ENCODE measurements at places on chromosomes 13 and 19. TPM values are rescaled to one million over a fixed set of nuclear protein-coding genes. Genes with fewer than 3 reads are reported as not detected.

The PROZ gene
- total RNA-seq, result not detected

The WASF3 gene
- 46.4 TPM for total RNA-seq

The PCCA gene
- 219 TPM for total RNA-seq

The CARM1 gene
- total RNA-seq, result 30.9 TPM

The ZNF223 gene
- total RNA-seq, result 12.0 TPM

The CELF5 gene
- total RNA-seq, result 63.7 TPM

The CD70 gene
- total RNA-seq, result not detected

The GPR12 gene
- 36.7 TPM for total RNA-seq

The UQCRFS1 gene
- 36.4 TPM for total RNA-seq

The CILP2 gene
- 1.8 TPM for total RNA-seq

The CEACAM16 gene
- total RNA-seq, result not detected

The NFIX gene
- 27.9 TPM for total RNA-seq

The TEX26 gene
- total RNA-seq, result 3.2 TPM

The CEACAM5 gene
- not detected for total RNA-seq

The PNPLA6 gene
- total RNA-seq, result 63.7 TPM

The ZNF85 gene
- total RNA-seq, result 26.1 TPM

The DAND5 gene
- not detected for total RNA-seq

The NOSIP gene
- 34.4 TPM for total RNA-seq

The KIR2DL4 gene
- total RNA-seq, result not detected

The NHLRC3 gene
- total RNA-seq, result 44.8 TPM

The STAP2 gene
- total RNA-seq, result 0.69 TPM

The RGS9BP gene
- 1.6 TPM for total RNA-seq

The RAB3A gene
- 72.0 TPM for total RNA-seq

The ZSCAN5C gene
- total RNA-seq, result not detected

The ZNF90 gene
- total RNA-seq, result 3.9 TPM

The CEACAM21 gene
- total RNA-seq, result 18.0 TPM

The DHX34 gene
- 12.5 TPM for total RNA-seq

The ZNF677 gene
- total RNA-seq, result 40.8 TPM

The ZNF653 gene
- total RNA-seq, result 19.6 TPM

The SIGLEC8 gene
- 2.3 TPM for total RNA-seq

The SGTA gene
- total RNA-seq, result 40.6 TPM

The ZNF865 gene
- 1.8 TPM for total RNA-seq

The TEKTIP1 gene
- total RNA-seq, result not detected

The FXYD1 gene
- 3.2 TPM for total RNA-seq

The PINLYP gene
- 8.1 TPM for total RNA-seq

The MEDAG gene
- 0.46 TPM for total RNA-seq

The SOX1 gene
- 14.1 TPM for total RNA-seq

The IFI30 gene
- total RNA-seq, result 1.4 TPM

The TTC9B gene
- 45.7 TPM for total RNA-seq

The ZNF541 gene
- total RNA-seq, result 0.23 TPM

The ZNF507 gene
- 29.5 TPM for total RNA-seq

The GNA15 gene
- total RNA-seq, result 1.4 TPM

The ATP8A2 gene
- total RNA-seq, result 77.0 TPM

The CERS4 gene
- total RNA-seq, result 55.6 TPM
